Stimulated activated CD4-positive, alpha-beta T cell treated with anti-CD3 and anti-CD28 coated beads, Interleukin-4, amount 100 ng/mL, for 24 hours (primary cell): ENCODE measurements at places on chromosomes 7 and 10.

DNA sequence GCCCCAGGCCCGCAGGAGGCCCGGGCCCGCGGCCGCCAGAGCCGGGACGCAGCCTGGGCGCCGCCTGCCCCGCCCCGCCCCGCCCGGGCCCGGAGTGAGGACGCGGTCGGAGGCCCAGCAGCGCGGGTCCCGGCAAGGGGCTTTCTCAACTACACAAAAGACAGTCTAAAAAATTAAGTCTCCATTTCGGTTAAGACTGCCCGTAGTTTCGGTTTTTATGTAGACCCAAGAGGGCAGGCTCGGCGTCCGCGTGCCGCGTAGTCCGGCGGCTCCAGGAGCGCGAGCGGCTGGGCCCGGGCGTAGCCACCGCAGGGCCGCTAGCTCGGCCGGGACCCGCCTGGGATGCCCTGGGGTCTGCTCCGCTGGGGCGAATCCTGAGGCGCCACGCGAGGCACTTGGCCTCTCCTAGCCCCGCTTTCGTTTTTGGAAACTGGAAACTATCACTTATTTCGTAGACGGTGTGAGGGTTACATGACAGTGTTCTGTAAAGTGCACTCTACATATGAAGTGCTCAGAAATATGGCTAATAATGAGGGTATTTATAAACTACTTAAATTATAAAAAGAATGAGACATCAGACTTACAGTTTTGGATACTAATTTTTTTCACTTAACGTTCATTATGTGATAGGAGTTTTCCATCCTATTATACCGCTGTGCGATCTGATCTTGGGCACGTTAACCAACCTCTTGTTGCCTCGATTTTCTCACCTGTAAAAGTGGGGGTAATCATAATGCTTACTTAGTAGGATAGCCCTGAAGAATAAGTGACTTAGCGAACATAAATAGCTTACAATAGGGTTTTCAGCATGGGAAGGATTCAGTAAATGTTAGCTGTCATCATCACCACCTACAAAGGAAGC is 573 bp downstream of the BLVRA start:
- peak; percentile 49 for DNase-seq

- no peak for DNase-seq
These were observed 79.1 kb downstream of the PIK3CG start for GRCh38 chr7:106944035-106944665.

GRCh38 chr7:123573341-123573740 is 15.7 kb upstream of the NDUFA5 start:
- no peak for DNase-seq

DNA sequence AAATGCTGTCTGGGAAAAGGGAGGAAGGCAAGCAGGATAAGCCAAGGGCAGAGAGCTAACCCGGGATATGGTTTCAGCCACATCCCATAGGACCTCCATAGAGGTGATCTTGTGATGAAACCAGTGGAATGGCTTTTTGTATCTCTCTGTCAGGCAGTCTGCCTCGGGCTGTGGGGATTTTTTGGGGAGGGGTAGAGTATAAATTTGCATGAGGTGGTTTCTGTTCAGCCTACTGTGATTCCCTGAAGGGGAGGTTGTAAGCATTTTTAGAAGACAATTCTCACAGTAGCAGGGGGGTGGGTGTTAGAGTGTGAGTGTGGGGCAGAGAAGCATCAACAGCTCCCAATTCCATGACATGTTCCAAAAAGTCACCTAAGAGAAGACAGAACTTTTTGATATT is 11.8 kb downstream of the OR9A2 start:
- no peak for DNase-seq
